Stimulated activated CD4-positive, alpha-beta T cell treated with anti-CD3 and anti-CD28 coated beads, Interleukin-12 subunit alpha, Interleukin-12 subunit beta, amount 100 ng/mL, for 48 hours (primary cell): ENCODE measurements at places on chromosomes 2 and 18.

GRCh38 chr2:16495509-16496208, 170.0 kb downstream of the CYRIA start:
- DNase-seq: no peak

DNA sequence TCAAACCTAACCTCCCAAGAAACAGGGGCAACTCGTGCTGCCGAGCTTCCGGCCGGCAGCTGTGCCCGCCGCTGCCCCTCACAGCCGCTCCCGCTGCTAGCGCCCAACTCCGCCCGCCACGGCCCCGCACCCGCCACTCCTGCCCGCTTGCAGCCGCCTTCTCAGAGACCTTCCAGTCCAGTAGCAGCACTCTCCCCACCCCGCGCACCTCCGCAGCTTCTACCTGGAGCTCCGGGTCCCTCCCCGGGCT, 722 bp upstream of the C2orf15 start:
- no peak for DNase-seq

- DNase-seq: no peak
Measured at GRCh38 chr18:63262369-63263335, 56.9 kb downstream of the BCL2 start.

- DNase-seq: no peak
Measured at GRCh38 chr2:11118761-11119160, 36.5 kb upstream of the SLC66A3 start.

DNA sequence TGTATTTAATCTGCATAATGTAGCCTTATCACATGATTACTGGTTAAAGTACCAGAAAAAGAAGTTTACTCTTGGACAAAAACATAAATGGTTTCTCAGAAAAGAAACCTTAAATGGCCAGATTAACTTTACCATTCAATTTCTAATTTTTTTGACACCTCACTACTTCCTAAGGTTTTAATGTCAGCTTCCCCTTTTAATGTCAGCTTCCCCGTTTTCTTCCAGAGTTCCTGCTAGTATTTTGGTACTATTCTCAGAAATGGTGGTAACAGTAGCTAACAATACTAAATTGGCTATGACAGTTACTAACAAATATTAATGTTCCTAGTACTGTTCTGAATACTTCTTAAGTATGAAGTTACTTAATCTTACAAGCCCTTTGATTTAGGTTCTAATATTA, 22.4 kb upstream of the SLC8A1 start:
- DNase-seq: no peak

DNA sequence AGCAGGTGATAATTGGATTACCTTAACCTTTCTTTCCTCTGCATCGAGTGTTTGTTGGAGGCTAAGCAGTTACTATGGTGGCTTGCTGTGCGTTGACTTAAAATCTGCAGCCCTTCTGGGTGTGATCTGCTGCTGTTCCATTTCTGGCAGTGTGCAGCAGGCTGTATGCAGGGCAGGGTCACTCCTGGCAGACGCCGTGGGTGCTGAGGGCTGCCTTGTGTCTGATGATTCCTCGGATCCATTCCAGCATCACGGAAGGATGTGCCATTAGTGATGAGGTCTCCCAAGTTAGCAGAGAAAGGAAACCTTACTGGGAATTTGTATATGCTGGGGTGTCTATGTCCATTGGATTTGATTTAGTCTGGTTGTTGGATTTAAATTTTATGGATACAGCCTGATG, 310.8 kb downstream of the AGAP1 start:
- DNase-seq: no peak

DNA sequence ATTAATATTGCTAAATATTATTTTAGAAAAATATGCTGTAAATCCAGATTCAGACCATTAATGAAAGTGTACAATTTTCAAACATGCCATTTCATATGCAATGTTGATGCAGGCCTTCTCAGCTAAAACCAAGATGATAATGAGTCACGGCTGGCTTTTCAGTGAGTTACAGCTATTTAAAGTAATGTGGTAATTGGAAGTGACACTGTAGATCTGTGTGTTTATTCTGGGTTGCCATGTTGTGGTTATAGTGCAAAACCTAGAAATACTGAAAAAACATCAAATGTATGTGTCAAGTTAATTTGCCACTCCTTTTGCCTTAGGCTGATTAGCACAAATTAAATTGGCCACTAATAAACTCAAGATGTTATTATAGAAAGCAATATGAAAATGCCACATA, 506.6 kb downstream of the ERBB4 start:
- DNase-seq: no peak

GRCh38 chr18:492451-492850, 8.1 kb downstream of the COLEC12 start:
- no peak for DNase-seq

- no peak for DNase-seq
Measured at GRCh38 chr2:236664136-236664535, 94.5 kb downstream of the ACKR3 start.

- no peak for DNase-seq
Measured at GRCh38 chr18:44067186-44067585, 613.5 kb upstream of the SETBP1 start.

GRCh38 chr18:35099911-35100310, 58.7 kb downstream of the MAPRE2 start:
- DNase-seq: no peak

DNA sequence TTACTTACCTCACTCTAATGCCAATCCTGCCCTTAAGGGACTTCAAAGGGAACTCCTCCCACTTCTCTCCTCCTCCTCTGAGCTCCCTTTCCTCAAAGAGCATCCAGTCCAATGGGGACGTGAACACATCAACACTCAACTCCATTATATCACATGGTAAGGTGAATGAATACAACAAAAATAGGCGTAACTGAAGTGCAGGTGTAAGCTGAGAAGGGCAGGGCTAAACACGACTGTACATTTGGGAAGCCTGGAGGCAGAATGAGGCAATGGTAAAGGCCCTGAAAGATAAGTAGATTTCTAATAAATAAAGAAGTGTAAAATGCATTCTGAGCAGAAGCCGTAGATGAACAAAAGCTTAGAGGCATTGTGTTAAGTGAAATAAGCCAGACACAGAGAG, 226.1 kb upstream of the TRIB2 start:
- DNase-seq: no peak

- no peak for DNase-seq
Measured at GRCh38 chr2:237714690-237715458, 83.7 kb upstream of the RBM44 start.

- DNase-seq: no peak
Measured at GRCh38 chr2:163610817-163611556, 124.8 kb downstream of the FIGN start.

- DNase-seq: no peak
Measured at GRCh38 chr18:10139783-10140410, 226.1 kb downstream of the VAPA start.

- no peak for DNase-seq
Measured at GRCh38 chr2:65146078-65146477, 16.2 kb upstream of the RAB1A start.

DNA sequence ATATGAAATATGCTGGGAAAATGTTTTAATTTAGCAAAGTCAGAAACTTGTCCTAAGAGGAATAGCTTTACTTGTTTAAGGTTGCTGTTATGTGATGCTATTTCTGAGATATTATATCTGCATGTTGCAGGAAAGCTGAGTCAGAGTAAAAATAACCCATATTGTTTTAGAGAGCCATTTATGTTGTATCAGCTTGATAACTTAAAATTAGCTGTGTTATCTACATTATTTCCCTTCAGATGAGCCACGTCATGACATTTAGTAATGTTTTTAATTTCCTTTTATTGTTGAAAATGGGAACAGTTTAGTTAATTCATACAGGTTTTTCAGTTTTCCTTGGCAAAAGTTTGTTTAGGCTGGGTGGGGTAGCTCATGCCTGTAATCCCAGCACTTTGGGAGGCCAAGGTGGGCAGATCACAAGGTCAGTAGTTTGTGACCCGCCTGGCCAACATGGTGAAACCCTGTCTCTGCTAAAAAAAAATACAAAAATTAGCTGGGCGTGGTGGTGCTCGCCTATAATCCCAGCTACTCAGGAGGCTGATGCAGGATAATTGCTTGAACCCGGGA, 55.8 kb downstream of the TTC27 start:
- DNase-seq: no peak

DNA sequence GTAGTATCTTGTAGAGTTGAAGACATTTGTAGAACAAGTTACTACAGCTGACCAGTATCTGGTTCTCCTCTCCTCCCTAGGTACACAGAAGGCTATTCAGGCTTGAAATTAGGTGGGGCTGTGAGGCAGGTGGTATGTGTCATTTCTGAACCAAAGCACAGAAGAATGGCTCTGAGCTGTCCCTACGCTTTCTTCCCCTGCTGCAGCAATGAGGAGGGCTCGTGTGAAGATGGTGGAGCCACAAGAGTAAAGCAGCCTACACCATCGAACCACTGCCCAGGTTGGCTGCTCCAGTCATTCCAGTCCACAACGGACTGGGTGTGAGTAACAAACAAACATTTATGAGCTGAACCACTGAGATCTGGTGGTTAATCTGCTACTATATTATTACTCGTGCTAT, 148.9 kb downstream of the DTNB start:
- DNase-seq: no peak

DNA sequence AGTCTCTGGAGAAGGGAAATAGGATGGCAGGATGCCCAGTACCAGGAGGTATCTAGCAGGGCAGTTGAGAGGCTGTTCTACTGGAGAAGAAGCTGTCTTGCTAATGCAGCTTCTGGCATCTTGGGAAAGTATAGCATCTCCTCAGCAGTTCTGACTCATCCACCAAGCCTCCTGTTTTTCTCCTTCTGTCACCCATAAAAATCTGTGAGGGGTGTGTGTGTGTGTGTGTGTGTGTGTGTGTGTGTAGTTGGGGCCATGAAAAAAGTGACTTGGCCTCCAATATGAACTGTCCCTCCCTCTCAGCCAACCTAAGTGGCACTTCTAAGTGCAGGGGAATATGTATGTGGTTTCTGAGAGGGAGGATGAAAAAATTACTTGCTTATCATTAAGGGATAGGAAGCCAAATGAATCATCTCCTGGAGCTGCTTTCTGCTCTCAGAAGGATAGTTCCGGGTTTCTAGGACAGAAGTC, 83.9 kb downstream of the CBLN2 start:
- DNase-seq: no peak

GRCh38 chr2:113940891-113941290, 51.0 kb downstream of the ACTR3 start:
- DNase-seq: no peak

GRCh38 chr2:111165084-111165483, 44.4 kb downstream of the BCL2L11 start:
- no peak for DNase-seq

- no peak for DNase-seq
Measured at GRCh38 chr2:9288233-9288632, 81.6 kb downstream of the ASAP2 start.
